Mesenteric fat pad (tissue), 1 donor: ENCODE measurements at places on chromosomes 5 and 9.

DNA sequence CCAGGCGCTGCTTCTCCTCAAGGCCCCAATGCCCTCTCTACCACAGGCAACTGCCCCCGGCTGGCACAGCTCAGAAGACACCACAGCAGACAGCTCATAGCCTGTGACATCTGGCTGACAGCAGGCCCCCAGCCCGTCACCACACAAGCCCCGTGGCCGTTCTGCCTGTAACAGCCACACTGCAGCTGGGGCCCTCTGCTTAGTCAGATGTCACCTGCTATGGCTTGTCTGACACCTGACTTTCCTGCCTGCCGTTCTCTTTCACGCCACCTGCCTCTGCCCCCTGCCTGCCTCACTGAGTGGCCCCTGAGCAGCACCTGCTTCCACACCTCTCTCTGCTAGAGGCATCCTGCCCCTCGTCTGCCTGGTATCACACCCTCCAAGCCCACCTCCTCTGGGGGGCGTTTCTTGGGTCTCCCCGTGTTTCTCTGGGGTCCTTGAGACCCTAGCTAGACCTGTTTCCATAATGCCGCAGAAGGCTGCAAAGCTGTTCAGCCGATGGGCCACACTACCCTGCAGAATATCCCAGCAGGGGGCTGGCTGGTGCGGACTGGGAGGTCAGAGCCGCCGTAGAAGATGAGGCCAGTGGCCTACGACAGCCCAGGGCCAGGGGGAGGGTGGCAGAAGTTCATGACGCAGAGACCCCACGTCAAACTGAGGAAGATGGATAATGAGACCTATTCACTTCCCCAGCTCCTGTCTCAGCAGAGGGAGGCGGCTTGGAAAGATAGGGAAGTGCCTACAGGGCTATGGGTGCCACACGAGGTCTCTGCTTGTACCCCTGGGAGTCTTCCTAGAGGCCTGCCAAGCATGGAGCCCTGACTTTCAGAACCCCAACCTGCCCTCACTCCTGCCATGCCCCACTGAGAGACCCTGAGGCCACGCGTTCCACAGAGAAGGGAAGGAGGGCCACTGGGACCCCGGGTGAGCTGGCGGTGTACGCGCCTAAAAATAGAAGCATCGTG, 95.1 kb downstream of the ZNF354C start:
- DNase-seq: peak; percentile 77

DNA sequence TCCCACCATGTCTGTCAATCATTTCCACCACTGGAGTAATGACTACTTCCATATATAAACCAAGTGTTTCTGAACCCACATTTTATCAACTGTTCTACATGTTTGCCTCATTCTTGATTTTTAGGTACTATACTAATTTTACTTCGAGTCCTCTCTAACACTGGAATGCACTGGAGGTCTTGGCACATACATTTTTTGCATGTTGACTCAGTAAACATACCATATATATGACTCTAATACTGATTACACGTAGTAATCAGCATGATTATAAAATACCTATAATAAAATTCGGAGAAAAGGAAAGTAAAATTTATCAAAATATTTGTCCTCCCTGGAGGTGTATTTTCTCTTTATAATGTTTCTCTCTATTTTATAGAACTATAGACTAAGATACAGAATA, 621.7 kb upstream of the NUDT12 start:
- no peak for DNase-seq

DNA sequence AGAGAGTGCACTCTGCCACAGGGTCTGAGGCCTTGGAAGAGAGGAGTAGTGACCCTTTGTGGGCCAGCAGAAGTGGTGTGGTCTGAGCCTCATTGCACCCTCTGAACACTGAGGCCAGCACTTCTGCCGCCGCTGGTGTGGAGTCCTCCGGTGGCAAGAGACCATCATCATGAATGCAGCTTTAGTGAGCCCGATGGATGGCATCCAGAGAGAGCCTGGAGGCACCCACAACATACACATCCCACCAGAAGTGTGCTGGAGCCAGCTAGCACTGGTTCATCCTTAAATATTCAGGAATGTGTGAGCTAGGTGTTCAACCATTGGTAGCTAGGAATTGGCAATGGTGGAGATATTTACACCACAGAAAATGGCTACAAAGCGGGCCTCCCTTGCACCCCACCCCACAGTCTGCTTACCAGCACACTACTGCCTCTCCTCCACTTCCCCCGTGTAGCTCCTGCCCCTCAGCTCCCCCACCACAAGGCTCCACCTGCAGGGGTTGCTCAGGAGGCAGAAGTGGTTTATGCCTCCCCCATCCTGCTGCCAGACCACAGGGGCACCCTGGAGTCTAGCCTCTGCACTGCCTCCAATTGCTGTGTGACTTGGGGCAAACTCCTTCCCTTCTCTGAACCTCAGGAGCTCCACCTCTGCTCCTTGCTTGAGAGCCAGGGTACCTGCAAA, 16.4 kb downstream of the SLC6A7 start:
- DNase-seq: no peak

DNA sequence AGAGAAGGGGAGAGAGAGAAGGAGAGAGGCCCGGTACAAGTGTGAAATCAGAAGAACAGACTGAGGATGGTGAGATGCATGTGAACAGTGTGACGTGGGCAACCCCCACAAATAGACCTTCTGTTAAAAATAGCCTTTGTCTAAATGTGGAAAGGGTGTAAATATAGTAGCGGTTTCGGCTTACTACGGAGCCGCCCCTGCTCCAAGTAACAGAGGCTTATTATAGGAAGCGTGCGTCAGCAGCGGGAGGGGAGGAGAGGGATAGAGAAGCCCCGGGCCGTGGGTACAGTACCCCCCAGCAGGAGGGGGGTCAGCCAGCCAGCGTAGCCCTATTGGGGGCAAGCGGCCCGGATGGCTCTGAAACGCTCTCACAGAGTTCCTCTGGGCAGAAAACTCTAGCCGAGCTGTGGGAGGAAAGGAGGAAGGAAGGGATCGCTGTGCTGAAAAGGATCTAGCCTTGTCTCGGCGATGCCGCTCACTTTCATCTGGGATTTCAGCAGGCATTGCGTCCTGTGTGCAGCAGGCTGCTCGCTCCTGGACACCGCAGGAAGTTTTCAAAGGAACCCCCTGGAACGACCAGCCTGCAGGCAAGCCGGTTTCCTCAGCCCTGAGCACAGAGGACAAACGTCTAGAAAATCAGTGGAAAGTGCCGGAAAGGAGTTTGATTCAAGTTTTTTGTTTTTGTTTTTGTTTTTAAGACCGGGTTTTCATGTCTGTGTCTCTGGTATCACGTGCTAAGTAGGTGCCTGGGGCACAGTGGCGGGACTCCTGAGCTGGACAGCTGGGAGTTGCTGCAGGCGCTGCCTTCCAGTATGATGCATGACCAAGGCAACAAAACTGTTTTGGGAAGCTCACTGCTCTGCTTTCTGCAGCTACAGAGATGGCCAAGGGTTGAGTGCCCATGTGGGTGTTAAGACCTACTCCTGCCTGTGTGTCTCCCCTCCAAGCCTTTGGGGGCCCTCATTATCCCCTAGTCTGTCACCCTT, 146.6 kb downstream of the SEC61B start:
- no peak for DNase-seq

DNA sequence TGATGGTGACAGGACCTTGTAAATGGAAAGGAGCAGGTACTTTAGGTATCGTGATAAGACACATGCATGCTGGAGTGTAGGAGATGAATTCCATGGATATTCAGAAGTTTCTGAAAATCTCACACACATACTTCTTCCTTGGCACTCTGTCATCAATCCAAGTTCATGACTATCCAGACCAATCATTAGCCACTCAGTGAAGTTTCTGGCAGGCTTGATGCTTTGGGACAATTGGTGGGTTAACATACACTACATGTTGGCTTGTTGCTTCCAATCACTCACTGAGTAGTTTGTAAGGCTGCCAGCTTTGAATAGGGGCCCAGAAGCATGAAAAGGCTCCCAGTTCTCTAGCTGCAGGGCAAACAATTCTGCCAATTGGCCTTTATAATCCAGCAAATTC, 147.6 kb downstream of the CEMIP2 start:
- no peak for DNase-seq

- DNase-seq: no peak
Measured at GRCh38 chr5:178338750-178339144, 106.1 kb upstream of the PHYKPL start.

- no peak for DNase-seq
Measured at GRCh38 chr5:169862391-169862811, 117.9 kb downstream of the INSYN2B start.

- DNase-seq: no peak
Measured at GRCh38 chr9:35519692-35520363, 29.9 kb downstream of the RUSC2 start.

DNA sequence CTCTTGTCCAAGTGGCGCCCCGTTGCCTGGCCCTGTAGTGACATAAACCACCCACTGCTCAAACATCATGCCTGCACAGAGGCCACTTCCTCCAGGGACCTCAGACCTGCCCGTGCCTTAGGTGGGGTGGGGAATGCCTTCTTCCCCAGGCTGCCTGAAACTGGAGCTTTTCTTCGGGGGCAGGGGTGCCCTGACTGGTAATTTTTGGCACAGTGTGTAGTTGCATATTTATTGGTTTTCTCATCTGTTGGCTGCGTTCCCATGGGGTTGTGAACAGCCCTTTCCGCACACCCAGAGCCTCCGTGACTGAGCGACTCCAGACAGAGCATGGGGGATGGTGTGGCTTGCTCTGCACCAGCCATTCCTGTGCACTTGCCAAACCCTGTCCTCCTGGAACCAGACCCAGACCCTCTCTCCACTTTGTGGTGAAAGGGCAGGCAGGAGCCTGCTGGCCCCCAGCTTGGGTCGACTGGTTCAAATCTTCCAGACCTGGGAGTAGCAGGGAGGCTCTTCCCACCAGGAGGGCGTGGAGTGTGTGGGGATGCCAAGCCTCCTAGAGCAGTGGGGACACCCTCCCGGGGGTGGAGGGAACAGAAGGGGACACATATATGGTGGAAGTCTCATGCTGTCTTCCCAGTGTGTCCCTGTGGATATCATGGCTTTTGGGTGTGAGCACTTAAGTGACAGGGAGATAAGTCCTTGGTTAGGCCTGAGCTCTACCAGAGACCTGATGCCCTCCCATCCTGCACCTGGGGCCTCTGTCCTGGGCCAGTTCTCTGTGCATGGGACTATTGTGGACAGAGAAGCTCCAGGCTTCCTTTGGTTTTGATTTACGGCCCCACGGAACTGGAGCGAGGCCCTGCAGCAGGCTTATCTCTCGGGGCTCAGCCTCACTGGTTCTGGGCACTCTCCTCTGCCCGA, 39.6 kb downstream of the WNK2 start:
- DNase-seq: no peak

- DNase-seq: no peak
Measured at GRCh38 chr9:122005597-122005996, 87.5 kb downstream of the TTLL11 start.

DNA sequence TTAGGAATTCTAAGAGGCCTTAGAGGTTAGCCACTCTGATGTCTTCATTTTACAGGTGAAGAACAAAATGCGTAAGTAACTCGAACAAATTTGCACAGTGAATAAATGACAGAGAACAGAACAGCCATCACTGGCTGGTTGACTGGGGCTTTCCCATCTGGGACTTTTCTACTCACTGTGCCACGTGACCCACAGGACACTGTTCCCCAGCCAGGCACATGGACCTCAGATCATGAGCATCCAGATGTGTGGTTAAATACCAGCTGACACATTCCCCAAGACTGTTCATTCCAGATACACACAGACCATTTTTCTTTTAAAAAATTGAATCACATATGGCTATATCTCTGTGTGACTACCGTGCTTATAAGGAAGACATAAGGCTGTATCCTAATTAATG, 25.8 kb upstream of the MED10 start:
- no peak for DNase-seq

DNA sequence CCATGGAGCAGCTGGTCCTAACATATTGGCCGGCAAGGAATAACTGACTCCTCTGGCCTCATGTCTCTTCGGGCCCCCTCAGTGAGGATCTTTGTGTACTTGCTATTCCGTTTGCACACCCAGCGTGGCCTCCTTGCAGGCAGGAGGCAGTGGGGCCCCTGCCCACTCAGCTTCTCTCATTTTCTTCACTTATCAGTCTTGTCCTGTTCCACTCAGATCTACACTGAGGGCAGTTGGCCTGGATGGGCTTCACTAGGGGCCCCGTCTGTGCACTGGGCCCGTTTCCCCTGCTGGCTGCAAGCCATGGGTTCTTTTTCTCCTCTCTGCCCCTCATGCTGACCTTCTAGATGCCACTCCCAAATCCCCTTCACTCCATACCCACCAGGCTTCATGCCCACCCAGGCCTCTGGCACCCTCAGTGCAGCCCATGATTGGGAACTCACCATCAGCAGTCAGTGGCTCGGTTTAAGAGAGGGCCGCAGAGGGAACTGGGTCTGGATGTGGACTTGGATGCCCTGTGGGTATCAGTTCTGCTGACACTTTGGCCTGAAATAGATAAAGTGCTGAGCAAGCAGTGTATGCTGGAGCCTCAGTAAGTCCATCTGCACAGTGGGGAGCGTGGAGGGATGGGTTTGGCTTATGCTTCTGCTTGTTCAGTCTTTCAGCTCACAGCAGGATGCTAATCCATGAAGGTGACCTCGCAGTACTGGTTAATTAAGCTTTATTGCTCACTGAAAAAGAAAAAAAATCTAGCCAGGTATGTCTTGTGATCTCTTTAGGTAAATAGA, 57.9 kb downstream of the ERBIN start:
- no peak for DNase-seq

DNA sequence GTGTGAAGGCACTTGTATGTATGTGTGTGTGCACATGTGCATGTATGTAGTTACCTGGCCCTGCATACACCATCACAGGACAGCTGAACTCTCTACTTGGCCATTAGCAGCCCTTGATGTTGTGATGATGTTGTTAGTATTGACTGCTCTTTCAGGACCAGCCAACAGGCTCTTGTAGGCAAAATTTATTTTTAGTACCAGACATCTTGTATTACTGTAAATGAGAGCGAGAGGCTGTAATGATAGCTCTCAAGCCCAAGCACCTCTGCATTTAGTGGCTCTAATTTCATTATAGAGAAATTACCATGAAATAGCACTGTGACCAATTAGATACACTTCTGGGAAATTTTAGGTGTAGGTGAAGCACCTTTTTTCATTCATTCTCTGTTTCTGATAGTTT, 158.0 kb downstream of the SMARCA2 start:
- no peak for DNase-seq

DNA sequence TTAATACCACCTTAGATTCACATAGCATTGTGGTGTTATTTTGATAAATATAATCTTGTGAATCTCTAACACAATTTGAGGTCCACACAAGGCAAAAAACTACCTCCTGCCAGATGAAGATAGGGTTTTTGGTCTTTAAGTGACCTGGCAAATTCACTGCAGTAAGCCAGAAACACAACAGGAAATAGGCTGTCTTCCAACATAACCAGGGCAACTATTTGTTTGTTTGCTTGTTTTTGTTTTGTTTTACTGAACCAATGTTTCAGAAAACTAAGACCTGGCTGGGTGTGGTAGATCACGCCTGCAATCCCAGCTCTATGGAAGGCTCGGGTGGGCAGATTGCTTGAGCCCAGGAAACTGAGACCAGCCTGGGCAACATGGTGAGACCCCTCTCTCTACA, 95.5 kb downstream of the USP20 start:
- DNase-seq: no peak

- no peak for DNase-seq
Measured at GRCh38 chr5:163867324-163867723, 361.9 kb downstream of the MAT2B start.

- no peak for DNase-seq
Measured at GRCh38 chr5:120806202-120806601, 342.1 kb downstream of the PRR16 start.
